Stimulated activated CD4-positive, alpha-beta T cell treated with anti-CD3 and anti-CD28 coated beads, Interleukin-2, amount 100 ng/mL, for 24 hours (primary cell): ENCODE measurements at places on chromosomes 7 and 10.
A peak's percentile ranks its signal among the peaks of the same experiment; 100 is the strongest.

DNA sequence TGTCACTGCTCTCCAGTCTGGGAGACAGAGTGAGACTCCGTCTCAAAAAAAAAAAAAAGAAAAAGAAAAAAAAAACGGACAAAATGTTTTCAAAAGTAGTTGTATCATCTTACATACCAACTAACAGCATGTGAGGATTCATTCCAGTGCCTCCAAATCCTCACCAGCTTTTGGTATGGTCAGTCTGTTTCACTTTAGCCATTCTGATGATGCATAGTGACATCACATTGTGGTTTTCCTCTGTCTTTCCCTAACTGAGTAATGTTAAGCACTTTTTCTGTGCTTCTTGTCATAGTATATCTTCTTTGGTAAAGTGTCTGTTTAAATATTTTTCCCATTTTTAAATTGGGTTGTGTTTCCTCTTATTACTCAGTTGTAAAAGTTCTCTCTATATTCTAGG lies 251.4 kb upstream of the CTBP2 start:
- no peak for DNase-seq

DNA sequence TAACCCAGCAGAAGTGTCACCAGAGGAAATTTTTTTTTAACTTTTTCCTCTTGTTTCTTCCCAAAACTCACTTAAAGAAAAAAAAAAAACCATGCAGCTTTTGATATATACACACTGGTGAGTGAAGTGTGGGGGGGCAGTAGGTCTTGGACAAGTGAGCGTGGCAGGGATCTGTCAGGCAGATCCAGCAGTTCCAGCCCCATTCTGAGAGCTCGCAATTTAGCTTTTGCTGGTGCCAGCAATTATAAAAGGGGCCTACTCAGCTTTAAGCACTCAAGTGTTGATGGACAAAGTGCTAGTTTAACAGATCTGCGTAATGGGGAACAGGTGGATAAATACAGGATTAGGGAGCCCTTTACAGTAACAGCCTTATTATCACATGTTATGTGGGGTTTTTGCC lies 619.2 kb upstream of the GALNT17 start:
- DNase-seq = no peak

GRCh38 chr7:151381348-151382078 lies 28.3 kb downstream of the WDR86 start:
- peak; percentile 24 for DNase-seq

- DNase-seq = no peak
Measured at GRCh38 chr10:63206997-63207811, 74.1 kb downstream of the NRBF2 start.

- no peak for DNase-seq
Measured at GRCh38 chr10:129968020-129968852, 4.2 kb upstream of the EBF3 start.

GRCh38 chr10:51244748-51245490 lies 170.6 kb downstream of the PRKG1 start:
- no peak for DNase-seq

GRCh38 chr10:8275911-8276310 lies 221.4 kb downstream of the GATA3 start:
- no peak for DNase-seq

- DNase-seq = no peak
Measured at GRCh38 chr10:1123198-1123597, 67.0 kb downstream of the WDR37 start.
